Forelimb muscle (tissue), 1 donor: ENCODE measurements at places on chromosomes 2 and 18. TPM values are rescaled to one million over a fixed set of nuclear protein-coding genes. Genes with fewer than 3 reads are reported as not detected.

The ARHGEF33 gene
- polyA plus RNA-seq, result 1.5 TPM

The SPOPL gene
- 13.2 TPM for polyA plus RNA-seq

DNA sequence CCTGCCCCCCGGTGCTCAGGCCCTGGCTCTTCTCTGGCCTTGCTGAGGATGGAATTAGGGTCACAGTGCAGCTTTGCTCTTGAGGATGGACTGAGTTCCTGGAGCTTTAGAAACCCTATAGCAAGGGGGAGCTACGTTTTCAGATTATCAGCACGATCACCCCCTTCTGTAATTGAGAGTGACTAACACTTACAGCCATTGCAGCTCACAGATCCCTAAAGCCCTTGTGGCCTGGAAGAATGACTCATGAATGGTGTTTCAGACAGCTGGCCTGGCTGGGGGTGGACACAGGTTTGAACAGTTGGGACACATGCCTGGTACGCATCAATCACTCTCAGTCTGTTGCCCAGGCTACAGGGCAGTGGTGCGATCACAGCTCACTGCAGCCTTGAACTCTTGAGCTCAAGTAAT, 79.7 kb upstream of the IGFBP5 start:
- DNase-seq, result no peak

The RGPD3 gene
- polyA plus RNA-seq, result 0.08 TPM

DNA sequence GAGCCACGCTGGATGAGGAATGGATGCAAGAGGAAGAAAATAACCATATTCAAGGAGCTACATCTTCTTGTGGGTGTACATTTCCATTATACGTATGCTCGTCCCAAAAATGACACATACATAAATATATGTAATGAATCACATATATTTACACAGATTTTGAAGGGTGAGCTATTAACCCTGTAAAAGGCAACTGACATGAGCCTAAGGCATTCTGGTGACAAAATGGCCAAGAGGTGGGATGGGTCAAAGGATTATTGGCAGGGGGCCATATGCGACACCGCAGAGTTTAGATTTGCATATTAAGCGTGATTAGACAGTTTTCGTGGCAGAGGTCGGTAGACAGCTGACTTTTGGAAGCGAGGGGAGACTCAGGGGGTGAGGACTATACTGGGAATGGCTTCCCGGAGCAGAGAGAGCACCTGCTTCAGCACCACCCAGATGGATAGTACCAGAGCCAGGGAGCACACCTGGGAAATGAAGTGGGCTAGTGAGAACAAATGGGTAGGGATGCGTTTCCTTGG, 431 bp upstream of the CNRIP1 start:
- DNase-seq, result no peak

DNA sequence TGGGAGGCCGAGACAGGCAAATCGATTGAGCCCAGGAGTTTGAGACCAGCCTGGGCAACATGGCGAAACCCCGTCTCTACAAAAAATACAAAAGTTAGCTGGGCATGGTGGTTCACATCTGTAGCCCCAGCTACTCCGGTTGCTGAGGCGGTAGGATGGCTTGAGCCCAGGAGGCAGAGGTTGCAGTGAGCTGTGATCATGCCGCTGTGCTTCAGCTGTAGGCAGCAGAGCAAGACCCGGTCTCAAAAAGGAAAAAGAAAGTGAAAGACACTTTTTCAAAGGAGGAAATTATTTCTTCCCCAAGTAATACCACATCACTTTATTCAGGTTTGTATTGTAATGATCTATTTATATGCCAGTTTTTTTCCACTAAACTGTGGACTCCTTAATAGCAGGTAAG, 35.7 kb upstream of the TAF4B start:
- DNase-seq, result no peak
